CD4-positive, alpha-beta T cell treated with Interleukin-15 for 1 hour (primary cell): ENCODE measurements at places on chromosomes 2 and 18.

DNA sequence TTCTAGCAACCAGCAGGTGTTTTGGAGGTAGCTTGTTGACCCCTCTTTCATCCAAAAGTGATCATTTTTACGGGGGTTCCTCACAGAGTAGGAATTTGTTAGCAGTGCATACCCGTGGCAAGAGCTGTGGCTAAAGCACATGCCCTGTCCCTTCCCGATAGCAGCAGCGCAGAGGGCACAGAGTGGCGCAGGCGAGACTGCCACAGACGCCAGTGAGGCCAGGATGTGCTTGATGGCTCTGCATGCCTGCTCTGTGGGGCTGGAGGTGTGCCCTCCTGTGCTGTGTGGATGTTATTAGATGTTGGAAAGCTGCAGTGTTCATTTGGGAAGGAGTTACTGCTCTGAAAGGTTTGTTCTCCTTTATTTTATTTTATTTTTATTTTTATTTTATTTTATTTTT is 153.6 kb downstream of the FAM210A start:
- no peak for DNase-seq

DNA sequence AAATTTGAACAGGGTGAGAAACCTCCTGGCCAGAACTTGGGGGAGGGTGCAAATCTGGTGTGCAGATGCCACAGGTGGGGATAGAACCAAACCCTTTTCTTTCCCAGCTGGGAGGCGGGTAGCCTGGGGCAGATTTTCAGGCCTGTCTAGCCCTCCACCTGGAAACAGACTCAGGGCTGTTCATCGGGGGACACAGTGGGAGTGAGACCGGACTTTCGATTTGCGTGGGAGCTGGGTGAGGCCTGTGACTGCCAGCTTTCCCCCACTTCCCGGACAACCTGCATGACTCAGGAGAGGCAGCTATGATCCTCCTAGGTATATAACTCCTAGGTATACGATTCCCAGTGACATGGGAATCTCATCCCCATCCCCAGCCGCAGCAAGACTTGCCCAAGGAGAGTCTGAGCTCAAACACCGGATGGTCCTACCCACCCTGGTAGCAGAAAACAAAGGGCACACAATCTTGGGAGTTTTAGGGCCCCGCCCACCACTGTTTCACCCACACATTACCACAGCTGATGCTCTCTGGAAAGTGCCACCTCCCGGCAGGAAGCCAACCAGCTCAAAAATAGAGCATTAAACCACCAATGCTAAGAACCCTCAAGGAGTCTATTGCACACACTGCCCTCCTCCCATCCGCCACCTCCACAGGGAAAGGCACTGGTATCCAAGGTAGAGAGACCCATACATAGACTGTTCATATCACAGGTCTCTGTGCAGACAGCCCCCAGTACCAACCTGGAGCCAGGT is 92.5 kb downstream of the BARD1 start:
- no peak for DNase-seq

DNA sequence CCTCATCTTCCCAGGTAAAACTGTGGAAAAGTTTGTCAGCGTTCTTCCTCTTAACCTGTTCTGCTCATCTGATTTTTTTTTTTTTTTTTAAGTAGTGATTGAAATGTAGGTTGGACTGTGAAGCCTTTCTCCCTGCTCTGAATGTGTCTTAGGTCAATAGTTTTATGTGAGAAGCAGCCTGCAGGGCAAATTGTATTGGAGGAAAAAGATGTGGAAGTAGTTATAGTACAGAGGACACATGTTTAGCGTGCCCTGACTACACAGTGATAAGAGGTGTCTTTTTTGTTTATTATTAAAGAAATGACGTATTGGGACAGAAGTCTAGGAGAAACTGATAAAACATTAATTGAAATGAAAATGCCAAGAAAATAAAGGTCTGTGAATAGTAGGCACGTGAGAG is 1.5 kb downstream of the MTA3 start:
- DNase-seq: no peak

DNA sequence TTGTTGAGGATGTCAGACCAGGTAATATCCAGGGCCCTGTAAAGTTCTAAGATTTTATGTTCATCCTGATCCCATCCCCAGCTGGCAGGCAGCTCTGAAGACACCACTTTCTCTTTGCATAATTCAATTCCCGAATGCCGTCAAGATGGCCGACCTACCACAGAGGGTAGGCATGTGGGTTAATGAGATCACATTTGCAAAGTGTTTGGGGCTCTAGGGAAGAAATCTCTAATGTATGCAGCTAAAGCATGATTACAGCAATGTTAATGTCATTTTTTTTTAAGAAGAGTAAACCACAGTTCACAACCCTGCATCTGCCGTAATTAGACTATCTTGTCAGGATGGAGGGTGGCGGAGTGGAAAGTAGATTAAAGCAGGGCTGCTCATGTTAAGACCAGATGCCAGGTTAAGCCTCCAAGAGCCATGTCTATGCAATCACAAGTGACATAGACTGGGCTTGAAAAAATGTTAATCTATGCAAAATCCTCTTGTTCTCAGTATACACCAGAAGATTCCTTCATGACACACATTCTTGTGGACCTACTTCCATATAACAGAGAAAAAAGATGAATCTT is 131.4 kb downstream of the ALK start:
- no peak for DNase-seq

DNA sequence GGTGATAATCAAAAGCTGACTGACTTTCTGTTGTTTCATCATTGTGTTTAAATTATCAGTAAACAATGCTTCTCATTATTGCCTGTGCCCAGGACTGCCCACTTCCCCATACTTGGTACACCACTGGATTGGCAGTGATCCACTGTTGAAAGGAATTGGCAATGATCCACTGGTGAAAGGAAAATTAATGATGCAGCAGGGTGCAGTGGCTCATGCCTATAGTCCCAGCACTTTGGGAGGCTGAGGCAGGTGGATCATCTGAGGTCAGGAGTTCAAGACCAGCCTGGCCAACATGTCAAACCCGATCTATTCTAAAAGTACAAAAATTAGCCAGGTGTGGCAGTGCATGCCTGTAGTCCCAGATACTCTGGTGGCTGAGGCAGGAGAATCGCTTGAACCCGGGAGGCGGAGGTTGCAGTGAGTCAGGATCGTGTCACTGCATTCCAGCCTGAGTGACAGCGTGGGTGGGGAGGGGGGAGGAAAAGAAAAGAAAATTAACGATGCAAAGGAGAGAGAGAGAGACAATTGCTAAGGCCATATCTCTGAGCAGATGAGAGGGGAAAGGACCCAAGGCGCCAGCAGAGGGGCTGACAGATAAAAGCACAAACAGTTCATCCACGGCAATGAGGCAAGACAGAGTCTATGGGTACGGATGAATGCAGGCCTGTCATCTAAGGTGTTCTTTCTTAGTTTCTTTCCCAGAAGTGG is 10.2 kb upstream of the GTF2A1L start:
- no peak for DNase-seq

- DNase-seq: no peak
These were observed 136.7 kb upstream of the SPHKAP start for GRCh38 chr2:228318218-228318617.

- DNase-seq: no peak
These were observed 1.4 kb downstream of the EHBP1 start for GRCh38 chr2:62706721-62707521.

- DNase-seq: no peak
These were observed 34.8 kb downstream of the ADNP2 start for GRCh38 chr18:80143881-80144280.

DNA sequence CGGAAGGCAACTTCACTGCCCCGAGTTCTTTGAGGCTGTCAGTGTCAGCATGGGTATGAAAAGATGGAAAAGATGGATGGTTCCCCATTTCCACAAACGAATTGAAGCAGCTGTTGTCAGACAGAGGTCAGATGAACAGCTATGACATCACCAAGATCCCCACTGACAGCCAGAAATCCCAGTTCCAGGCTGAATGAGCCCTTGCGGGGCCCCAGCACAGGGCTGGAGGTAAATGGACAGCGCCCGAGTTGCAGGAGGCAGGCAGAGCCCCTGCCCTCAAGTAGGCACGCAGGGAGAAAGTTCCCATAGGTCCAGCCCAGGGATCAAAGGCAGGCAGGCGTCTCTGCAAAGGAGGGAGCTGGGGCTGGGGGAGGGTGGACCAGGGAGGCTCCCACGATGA is 169.5 kb upstream of the AGAP1 start:
- DNase-seq: no peak

- DNase-seq: no peak
These were observed 51.2 kb downstream of the SLC4A5 start for GRCh38 chr2:74291886-74292621.

DNA sequence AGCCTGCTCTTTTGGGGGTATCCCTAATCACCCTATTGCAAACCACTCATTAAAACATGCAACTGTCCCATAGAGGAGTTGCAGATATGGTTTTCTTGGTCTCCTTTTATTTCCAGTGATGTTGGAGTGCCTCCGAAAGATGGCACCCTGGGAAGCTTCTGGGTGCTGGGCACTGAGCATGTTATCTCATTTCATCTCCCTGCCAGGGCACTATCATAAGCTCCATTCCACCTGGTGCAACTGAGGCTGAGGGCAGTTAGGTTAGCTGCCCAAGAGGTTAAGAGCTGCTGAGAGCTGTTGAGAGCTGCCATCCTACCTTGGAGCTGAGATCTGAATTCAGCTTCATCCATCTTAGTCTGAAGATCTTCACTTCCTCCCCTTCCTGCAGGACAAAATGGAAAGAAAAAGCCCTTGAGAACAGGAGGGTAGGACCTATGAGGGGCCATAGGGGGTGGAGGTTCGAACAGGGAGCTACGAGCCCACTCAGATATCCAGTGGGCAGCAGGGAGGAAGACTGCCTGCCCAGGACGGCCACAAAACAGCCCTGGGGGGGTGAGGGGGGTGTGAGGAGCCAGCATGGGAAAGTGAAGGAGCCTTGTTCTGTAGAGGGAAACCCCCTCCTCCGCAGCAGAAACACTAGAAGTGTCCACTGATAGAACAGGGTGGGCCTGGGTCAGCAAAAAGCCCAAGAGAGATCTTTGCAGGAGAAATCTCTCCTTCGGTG is 202.5 kb downstream of the ZFP36L2 start:
- no peak for DNase-seq

- DNase-seq: no peak
These were observed 532.7 kb upstream of the DCC start for GRCh38 chr18:51807336-51807735.

GRCh38 chr2:1644427-1644826 is 99.9 kb downstream of the PXDN start:
- DNase-seq: no peak

GRCh38 chr2:155770516-155770915 is 562.0 kb downstream of the NR4A2 start:
- no peak for DNase-seq

DNA sequence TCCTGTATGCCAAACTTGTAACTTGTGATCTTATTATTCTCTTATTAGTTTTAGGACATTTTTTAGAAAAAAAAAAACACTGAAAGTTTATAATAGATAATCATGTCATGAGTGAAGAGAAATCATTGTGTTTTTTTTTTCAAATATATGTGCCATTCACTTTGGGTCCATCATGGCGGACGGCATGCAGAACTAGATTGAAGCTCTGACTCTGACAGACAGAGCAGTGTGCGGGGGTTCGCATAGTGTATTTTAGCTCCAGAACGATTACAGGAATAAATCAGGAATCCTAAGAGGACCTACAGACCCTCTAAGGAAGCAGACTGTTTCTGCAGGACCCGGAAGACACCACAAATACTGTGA is 484.4 kb upstream of the REG3G start:
- DNase-seq: no peak

- no peak for DNase-seq
These were observed 71.3 kb upstream of the TXNDC2 start for GRCh38 chr18:9814431-9814830.

DNA sequence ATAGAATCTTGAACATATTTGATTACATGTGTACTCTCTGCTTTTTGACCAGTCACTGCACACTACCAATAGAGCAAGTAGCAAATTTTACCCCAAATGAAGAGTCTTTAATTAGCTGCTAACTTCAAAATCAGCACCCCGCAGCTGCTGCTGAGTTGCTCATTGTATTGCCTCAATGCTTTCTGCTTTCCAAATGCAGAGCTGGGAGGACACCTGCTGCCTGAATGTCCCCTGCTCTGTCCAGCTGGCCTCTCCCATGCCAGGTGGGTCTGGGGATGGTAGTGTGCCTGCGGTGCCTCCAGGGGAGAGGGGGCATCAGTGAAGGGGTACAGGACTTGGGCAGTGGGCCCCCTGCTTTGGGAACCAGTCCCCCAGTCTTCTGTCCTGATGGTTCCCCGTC is 184.8 kb downstream of the PRKCE start:
- DNase-seq: no peak

DNA sequence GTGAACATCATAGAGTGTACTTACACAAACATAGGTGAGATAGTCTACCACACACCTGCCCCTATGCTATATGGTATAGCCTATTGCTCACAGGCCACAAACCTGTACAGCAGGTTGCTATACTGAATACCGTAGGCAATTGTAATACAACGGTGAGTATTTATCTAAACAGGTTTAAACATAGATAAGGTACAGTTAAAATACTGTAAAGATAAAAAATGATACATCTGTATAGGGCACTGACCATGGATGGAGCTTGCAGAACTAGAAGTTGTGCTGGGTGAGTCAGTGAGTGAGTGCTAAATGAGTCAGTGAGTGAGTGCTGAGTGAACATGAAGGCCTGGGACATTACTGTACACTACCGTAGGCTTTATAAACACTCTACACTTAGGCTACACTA is 267.0 kb upstream of the HS6ST1 start:
- no peak for DNase-seq

- DNase-seq: no peak
These were observed 96.4 kb downstream of the TCF4 start for GRCh38 chr18:55491616-55492015.

DNA sequence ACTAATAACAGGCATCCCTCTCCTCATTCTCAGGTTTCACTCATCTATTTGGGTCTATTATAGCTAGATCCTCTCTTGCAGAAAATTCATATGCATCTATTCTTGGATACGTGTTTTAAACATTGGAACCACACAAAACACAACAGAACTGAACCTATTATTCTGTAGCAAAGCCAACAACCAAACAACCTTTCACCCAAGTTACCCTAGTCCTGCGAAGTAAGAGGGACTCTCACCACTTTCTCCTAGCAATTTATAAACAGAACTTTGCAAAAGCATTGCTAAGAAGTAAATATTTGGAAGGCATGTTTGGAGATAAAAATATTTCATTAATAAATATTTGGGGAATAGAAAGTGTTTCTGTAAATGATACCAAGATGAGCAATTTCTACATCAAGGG is 20.4 kb upstream of the SH3BP4 start:
- no peak for DNase-seq

DNA sequence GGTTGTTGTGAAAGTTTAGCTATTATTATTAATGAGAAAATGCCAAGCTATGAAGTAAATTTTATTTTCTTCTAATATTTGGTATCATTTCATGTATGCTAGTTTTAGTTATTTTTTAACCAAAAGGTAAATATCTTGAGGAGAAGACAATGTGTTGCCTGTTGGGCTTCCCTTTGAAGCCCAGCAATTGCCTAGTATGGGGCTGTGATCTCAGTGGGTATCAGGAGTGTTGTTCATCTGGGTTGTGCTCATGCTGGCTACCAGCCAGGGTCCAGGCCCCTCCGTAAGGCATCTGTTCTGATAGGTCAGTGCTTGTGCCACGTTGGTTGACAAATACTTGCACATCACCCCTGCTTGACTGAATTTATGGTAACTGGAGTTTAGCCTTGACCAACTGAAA is 38.0 kb upstream of the DARS1 start:
- no peak for DNase-seq

- no peak for DNase-seq
These were observed 23.7 kb upstream of the PLEKHM3 start for GRCh38 chr2:208049006-208049405.

GRCh38 chr2:181157326-181157725 is 176.9 kb downstream of the UBE2E3 start:
- DNase-seq: no peak
